ENCODE measurements at places on chromosomes 12 and 14. TPM values are rescaled to one million over a fixed set of nuclear protein-coding genes. Genes with fewer than 3 reads are reported as not detected.

NOVA1 gene
- total RNA-seq: 14.6 TPM

SAMD15 gene
- total RNA-seq: 5.3 TPM

NEUROD4 gene
- not detected for total RNA-seq

KRT2 gene
- not detected for total RNA-seq

SOAT2 gene
- 0.41 TPM for total RNA-seq

JDP2 gene
- 29.1 TPM for total RNA-seq

PIP4P1 gene
- 26.3 TPM for total RNA-seq

TESPA1 gene
- total RNA-seq: 0.64 TPM

SERPINA12 gene
- total RNA-seq: not detected

TTC9 gene
- 1.8 TPM for total RNA-seq

PTGDR gene
- 1.5 TPM for total RNA-seq

NKX2-8 gene
- not detected for total RNA-seq

CCDC177 gene
- not detected for total RNA-seq

INHBE gene
- 0.23 TPM for total RNA-seq

MANSC4 gene
- 0.29 TPM for total RNA-seq

TAS2R14 gene
- total RNA-seq: 8.2 TPM

PRPH gene
- total RNA-seq: 0.18 TPM

FGF6 gene
- 1.3 TPM for total RNA-seq

GSC gene
- 1.7 TPM for total RNA-seq

MORN3 gene
- 0.70 TPM for total RNA-seq

STK38L gene
- total RNA-seq: 27.2 TPM

GCH1 gene
- total RNA-seq: 8.1 TPM

ANKS1B gene
- 8.7 TPM for total RNA-seq

FGD4 gene
- total RNA-seq: 40.5 TPM

FAM234B gene
- total RNA-seq: 11.1 TPM

MYL2 gene
- 8.3 TPM for total RNA-seq

TPCN1 gene
- total RNA-seq: 47.5 TPM

IAPP gene
- not detected for total RNA-seq

TPH2 gene
- total RNA-seq: not detected

ITGB7 gene
- 3.7 TPM for total RNA-seq

HOXC6 gene
- total RNA-seq: 17.0 TPM

DRAM1 gene
- 15.2 TPM for total RNA-seq

CDCA3 gene
- total RNA-seq: 18.0 TPM

CSRP2 gene
- total RNA-seq: 55.2 TPM

TAMALIN gene
- 17.7 TPM for total RNA-seq
